ENCODE measurements at places on chromosomes 12 and 14.

DNA sequence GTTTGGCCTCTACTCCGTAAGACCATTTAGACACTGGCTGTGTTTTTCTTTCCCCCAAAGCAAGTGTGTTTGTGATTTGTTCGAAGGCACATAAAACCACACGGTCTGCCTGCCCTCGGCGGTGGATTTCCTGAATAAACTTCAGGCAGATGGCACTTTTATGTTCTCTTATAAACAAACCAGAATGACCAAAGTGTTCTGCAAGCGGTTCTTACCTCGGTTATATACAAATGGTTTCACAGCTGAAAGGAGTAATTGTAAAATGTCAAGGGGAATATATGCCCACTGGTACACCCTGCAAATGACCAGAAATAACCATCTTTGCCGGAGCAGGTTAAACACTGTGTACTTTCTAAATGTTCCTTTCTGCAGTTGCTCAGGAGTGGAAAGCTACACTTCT is 1475.8 kb upstream of the TMEM132C start:
- DNase-seq: no peak

GRCh38 chr12:1896964-1897363 is 21.5 kb downstream of the CACNA2D4 start:
- DNase-seq: no peak

DNA sequence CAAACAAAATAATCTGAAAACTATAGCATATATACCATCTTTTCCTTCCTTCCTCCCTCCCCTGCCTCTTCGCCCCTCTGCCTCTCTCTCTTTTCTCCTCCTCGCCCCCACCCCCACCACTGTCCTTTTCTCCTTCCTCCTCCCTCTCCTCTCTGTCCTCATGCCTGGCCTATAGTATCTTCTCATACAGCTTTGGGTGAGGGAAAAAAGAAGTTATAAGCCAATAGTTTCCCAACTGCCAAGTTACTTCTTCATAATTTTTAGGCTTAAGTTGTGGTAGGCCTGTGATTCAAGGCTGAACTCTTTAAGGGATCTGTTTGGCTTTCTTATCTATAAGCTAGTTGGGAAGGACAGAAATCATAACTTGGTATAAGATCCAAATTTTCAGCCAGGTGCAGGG is 9.1 kb downstream of the TMED10 start:
- DNase-seq: no peak

DNA sequence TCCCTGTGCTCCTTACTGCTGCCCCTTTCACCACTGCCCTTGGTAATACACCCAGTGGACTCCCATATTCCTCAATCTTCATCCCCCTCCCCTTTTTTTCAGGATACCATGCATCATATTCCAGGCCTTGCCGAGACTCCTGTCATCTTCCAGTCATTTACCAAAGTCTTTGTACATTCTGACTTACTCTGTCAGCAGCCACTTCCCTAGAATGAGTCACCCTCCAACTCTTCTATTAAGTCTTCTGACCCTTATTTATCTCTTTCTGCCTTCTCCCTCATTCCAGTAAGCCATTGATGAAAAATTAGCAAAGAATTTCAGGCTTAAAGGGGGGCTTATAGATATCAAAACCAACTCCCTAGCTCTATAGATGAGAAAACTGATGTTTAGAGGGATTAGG is 128.0 kb downstream of the STXBP6 start:
- DNase-seq: no peak

DNA sequence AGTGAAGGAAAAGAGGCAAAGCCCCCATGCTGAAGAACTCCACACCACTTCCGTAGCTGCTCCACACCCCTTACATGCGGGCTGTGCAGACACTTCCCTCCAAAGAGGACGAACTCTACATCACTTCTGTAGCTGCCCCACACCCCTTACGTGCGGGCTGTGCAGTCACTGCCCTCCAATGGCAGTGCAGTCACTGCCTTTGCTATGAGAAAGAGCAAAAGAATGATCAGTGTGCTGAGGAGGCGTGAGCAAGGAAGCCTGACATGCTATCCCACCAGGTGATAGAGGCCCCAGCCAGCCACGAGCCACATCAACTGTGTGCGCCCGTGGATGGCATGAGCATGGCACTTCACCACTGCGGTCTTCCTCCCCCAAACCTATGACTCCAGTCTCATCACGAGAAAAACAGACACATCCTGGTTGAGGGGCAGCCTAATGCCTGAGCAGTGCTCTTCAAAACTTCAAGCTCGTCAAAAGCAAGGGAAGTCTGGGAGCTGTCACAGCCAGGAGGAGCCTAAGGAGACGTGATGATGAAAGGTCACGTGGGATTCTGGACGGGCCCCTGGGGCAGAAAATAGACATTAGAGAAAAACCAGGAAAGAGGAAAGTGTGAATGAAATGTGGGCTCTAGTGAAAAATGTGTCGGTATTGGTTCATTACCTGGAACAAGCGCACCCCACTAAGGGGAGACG is 60.8 kb upstream of the C14orf180 start:
- DNase-seq: no peak

DNA sequence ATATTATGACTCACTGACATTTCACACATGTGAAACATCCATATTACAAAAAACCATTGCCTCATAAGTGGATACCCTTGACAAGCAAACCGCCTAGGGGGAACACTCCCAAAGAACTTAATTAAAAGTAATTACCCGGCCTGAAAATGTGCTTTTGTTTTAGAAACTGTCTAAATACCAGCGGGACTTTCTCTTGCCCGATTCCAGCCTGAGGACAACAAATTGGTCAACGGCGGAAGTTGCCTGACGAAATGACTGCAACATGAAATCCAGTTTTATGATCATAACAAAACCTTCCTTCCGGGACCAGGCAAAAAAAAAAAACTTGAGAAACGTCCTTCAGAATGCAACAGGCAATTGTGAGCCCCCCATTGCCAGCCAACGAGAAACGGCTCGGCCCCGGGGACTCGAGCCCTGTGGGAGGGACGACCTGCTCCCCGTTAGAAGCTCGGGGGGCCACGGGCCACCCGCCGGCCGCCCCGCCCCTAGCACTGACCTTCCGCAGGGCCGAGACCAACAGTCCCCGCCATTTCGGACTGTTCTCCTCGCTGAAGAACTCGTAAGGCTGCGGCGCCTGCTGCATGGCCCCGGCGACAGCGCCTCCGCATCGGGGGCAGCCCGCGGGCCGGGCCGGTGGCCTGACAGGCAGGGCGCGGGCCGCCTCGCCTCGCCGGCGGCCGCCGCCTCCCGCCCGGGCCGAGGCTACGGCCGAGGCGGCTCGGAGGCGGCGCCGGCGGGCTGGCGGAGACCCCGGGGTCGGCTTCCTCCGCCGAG is 490 bp downstream of the SOS2 start:
- DNase-seq: peak; percentile 78

DNA sequence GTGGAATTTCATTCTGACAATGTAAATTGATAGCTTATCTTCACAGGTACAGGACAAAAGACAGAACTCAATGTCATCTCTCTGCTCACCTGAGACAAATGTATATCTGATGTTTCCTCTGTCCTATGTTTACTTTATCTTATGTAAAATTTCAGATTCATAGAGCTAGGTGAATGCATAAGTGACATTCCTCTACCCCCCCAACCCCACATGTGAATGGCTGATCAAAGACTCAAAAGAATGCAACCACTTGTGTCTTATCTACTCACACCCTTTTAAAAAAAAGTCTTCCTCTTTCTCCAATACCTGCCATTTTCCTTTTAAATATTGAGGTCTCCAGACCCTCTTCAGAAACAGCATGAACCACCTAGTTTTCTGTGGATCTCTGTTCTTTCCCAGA is 736.6 kb upstream of the SEL1L start:
- DNase-seq: no peak

- DNase-seq: no peak
These were observed 42.1 kb upstream of the GXYLT1 start for GRCh38 chr12:42186793-42187192.

DNA sequence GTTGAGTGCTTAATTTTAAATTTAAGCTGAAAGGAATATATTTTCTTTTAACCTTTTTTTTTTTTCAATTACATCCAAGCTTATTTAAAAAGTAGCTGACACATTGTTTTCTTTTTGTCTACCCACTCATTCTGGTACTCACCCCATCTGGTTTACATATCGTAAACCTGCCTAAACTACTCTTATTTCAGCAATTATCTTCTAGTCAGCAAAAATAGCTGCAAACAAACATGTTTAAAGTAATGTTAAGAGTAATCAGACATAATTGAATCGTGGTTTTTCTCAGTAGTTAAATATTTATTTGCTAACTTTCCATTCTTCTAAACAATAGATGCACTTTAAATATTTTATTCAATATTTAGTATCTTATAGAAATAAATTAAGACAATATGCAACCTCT is 492.7 kb upstream of the MGAT4C start:
- DNase-seq: no peak

- DNase-seq: no peak
These were observed 25.3 kb upstream of the STRN3 start for GRCh38 chr14:31051511-31051910.

DNA sequence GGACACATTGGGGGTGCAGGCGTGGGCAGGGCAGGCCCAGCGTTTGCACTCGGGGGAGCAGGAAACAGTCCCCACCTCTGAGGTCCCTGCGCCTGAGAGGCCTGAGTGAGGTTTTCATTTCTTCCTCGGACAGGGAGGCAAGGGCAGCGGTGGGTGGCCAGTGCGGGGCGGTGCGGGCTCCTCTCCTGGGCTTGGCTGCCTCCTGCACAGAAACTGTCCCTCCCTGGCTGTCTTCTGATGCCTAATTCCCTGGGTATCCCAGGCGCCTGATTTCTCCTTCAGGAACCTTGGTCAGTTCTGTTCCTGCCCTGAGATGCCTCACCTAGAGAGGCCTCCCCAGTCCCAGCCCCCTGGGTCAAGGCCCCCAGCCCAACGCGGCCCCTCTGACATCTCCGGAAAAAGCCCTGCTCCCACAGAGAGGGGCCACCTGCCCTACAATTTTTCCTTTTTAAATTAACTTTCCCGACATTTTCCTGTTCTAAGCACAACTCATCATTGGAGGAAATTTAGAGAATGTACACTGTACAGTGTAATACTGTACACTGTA is 260.3 kb downstream of the ADGRD1 start:
- peak; percentile 34 for DNase-seq

- DNase-seq: no peak
These were observed 17.7 kb downstream of the NOC4L start for GRCh38 chr12:132161796-132162507.

GRCh38 chr12:77891518-77892147 is 60.9 kb downstream of the NAV3 start:
- DNase-seq: no peak

- no peak for DNase-seq
These were observed 99.6 kb downstream of the APAF1 start for GRCh38 chr12:98744680-98745079.

- DNase-seq: no peak
These were observed 28.5 kb downstream of the WNK1 start for GRCh38 chr12:780750-781379.

DNA sequence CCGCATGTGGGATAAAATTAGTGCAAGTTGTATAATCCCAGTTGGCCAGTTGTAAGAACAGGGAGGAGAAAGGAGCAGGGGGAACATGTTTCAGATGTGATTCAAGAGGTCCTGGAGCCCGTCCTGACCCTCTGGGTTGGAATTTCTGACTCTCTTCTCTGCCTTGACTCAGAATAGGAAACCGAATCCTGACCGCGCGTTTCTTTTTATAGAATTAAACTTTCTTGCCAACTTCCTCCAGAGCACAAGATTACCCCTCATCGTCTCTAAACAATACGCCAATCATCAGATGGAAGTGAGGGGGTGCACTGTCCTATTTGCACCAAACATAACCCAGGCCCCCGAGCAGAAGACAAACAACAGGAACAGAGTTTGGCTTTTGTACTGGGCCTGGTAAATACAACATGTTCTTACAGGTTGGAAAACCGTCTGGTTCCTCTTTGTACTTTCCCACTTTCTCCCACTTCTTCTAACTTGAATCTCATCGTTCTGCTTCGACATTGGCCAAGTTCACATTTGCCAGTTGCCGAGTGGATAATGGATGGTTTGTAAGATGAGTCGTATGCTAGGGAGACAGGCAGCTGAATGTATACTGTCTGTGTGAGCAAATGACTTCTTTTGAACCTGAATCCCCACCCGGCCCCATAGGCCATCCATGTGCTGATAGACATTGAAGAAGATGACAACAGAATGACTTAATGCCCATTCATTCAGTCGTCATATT is 42.6 kb upstream of the MED13L start:
- peak; percentile 63 for DNase-seq

DNA sequence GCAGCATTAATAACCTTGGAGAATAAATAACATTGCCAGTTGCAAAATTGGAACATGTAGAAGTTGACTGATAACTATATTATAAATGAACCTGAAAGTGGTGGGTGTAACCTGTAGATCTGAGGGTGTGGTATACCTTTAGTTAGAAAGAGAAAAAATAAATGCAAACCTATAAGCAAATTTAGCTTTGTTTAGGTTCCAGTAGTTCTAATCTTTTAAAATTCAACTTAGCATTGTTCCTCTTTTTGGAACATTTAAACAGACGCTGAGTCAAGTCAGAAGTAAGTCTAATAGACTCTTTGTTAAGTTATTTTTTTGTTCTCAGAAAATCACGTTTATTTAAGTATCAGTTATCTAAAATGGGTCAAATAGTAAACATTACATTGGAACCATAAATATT is 120.0 kb downstream of the DNAI7 start:
- no peak for DNase-seq

GRCh38 chr12:123057513-123058265 is 77.2 kb downstream of the ARL6IP4 start:
- DNase-seq: no peak

GRCh38 chr12:23631786-23632377 is 317.6 kb downstream of the SOX5 start:
- no peak for DNase-seq

DNA sequence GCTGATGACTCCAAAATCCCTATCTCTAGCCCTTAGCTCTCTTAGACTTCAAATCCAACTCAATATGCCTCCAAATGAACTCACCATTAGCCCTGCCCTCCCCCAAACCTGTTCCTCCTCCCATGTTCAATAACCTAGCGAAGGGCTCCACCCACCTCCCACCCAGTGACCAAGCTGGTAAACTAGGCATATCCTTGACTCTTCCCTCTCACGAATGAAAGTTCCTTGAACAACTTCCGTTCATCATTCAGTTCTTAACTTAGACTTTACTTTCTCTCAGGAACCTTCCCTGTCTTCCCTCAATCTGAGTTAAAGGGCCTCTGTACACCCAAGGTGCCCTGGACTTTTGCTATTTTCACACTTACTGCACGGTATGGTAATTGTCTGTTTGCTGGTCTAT is 1.9 kb upstream of the KLHDC1 start:
- DNase-seq: no peak

- no peak for DNase-seq
These were observed 29.6 kb upstream of the HDAC7 start for GRCh38 chr12:47849261-47849660.
